Nephron progenitor cell (in vitro differentiated cells): ENCODE measurements at places on chromosomes 4 and X.

GRCh38 chr4:126264839-126265238 lies 950.1 kb downstream of the FAT4 start:
- no peaks in the 10 kb centered on the region for H3K27me3 ChIP-seq
- H3K36me3 ChIP-seq = no peaks in the 10 kb centered on the region
- H3K27ac ChIP-seq = no peak overlapping the region
- H3K4me1 ChIP-seq = no peaks in the 10 kb centered on the region
- H3K4me3 ChIP-seq = no peak overlapping the region

DNA sequence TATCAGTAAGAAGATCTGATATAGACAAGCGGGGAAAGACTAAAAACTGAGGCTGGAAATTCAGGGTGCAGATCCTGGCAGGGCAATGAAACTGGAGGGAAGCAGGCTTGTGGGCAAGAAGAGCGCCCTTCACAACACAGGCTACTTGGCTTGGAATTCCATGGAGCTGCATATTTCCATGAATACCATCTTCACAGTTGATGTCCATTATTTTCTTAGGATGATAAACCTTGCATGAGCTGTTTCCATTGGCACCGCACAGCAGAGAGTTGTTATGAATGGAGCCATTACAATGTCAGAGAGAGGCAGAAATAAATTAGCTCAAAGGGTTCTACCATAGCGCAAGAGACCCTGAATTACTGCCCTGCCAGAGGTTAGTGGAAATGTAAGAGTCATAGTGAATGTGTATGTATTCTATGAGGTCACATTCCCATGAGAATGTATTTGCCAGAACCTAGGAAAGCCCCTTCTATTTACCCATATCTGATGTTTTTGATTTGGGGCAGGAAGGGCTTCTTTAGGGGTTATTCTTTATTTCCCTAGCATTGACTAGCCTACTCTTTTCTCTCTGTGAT lies 215.6 kb downstream of the PALLD start:
- DNase-seq = no peak
- peak overlapping the region; percentile 65 for H3K27ac ChIP-seq
- peaks cover 46% of the 10 kb centered on the region for H3K36me3 ChIP-seq
- H3K27me3 ChIP-seq = no peaks in the 10 kb centered on the region

GRCh38 chrX:77009691-77010090 lies 437.5 kb upstream of the FGF16 start:
- H3K36me3 ChIP-seq = no peaks in the 10 kb centered on the region
- H3K27me3 ChIP-seq = no peaks in the 10 kb centered on the region
- no peak overlapping the region for H3K4me3 ChIP-seq
- no peak for DNase-seq

- no peaks in the 10 kb centered on the region for H3K36me3 ChIP-seq
- peak overlapping the region; percentile 70 for H3K27ac ChIP-seq
- no peak for DNase-seq
- peaks cover 7% of the 10 kb centered on the region for H3K27me3 ChIP-seq
- H3K4me3 ChIP-seq = peak overlapping the region; percentile 69
These were observed 758 bp downstream of the IQSEC2 start for GRCh38 chrX:53280331-53281320.

- no peaks in the 10 kb centered on the region for H3K36me3 ChIP-seq
- peaks cover 14% of the 10 kb centered on the region for H3K4me1 ChIP-seq
- no peak overlapping the region for H3K27ac ChIP-seq
- no peak overlapping the region for H3K4me3 ChIP-seq
- DNase-seq = peak; percentile 89
- peaks cover 89% of the 10 kb centered on the region for H3K27me3 ChIP-seq
These were observed 584 bp downstream of the TMEM271 start for GRCh38 chr4:575281-576141.

- H3K27ac ChIP-seq = no peak overlapping the region
- no peak for DNase-seq
- H3K27me3 ChIP-seq = peaks cover 2% of the 10 kb centered on the region
These were observed 521.4 kb downstream of the RPA4 start for GRCh38 chrX:97405031-97405660.

DNA sequence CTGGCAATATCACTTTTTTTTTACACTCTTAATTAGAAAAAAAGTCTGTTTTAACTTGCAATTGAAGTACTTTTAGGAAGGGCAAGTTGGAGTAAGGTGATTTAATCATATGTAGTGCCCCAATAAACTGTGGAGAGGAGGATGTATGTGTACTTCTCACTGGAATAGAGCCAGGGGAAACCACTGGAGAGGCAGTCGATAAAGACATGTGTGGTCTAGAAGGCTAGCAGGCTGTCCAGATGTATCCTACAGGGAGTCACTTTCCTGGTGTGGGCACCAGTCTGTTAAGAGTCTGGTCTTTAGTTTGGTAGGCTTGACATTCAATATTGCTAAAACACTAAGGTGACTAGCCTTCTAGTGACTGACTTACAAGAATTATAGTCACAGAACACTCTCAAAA lies 9.6 kb upstream of the SGMS2 start:
- no peaks in the 10 kb centered on the region for H3K36me3 ChIP-seq
- H3K27ac ChIP-seq = no peak overlapping the region
- H3K27me3 ChIP-seq = peaks cover 13% of the 10 kb centered on the region

DNA sequence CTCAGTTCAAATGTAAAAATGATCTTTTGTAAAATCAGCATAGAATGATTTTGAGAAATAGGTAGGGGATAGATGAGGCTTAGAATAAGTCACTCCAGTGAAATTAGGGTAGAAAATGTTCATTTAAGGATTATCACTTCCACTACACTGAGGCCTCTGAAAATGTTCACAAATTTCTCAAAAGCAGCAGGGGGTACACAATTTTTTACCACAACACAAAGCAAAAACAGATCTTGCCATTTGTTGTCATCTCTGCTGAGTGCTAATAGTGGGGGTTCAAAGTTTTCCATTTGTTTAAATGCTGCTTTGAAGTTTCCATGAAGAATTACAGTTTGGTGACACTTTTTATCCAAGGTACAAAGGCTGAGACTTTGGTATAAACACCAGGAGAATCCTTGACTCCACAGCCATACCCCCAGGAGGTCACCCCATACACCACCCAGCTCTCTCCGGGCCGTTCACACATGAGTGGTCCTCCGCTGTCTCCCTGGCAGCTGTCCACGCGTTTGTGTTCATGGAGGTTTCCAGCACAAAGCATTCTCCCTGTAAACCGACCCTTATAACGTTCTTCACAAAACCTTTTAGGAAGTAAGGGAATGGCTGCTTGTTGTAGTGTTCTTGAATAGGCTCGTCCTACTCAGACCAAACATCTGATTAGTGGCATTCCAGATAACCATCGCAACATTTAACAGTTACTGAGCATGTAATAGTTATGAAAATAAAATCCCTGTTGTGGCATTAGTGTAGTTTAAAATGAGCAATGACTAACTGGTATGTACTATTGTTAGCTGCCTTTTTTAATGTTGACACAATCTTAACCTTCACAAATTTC lies 71.0 kb downstream of the PRSS12 start:
- peaks cover 47% of the 10 kb centered on the region for H3K4me1 ChIP-seq
- peaks cover 5% of the 10 kb centered on the region for H3K36me3 ChIP-seq
- DNase-seq = peak; percentile 39
- no peaks in the 10 kb centered on the region for H3K27me3 ChIP-seq
